Hematopoietic multipotent progenitor cell treated with erythropoietin and hydrocortisone succinate and interleukin-3 and kit ligand, for 15 days (in vitro differentiated cells): ENCODE measurements at places on chromosomes 6 and 20.

GRCh38 chr20:11432407-11432806 lies 485.3 kb upstream of the BTBD3 start:
- no peak for DNase-seq

DNA sequence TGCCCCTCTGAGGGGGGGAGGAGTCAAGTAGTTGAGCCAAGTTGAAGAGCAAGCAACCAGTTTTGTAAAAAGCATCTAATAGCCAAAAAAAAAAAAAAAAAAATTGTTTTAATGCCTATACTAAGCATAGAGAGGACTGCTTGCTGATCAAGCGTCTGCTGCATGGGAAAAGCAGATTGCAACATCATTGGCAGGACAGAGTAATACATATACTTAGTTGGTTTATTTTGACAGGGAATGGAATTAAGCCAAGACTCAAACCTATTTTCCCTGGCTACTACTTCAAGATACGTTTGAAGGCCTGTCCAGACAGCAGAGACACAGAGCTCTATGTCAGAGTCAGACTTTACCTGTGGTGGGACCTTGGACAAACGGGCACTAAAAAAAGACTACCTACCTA lies 120.5 kb downstream of the RTN4IP1 start:
- DNase-seq, result no peak

DNA sequence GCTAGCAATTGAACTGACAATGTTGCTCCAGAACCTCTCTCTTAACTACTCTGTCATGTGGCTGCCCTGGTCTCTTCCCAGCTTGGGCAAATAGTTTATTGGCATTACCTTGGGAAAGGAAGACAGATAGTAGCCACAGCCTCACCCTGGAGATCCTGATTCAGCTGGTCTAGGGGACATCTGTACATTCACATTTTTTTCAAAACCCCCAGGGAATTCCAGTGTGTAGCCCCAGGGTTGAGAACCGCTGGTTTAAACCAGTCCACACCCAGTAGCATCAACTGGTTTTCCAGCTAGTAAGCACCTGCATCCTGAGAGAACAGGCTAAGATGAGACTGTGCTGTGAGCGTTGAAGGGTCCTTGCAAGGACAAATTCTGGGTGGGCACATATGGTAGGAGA lies 9.6 kb downstream of the SCUBE3 start:
- no peak for DNase-seq

- no peak for DNase-seq
Measured at GRCh38 chr6:56289721-56290120, 42.3 kb upstream of the COL21A1 start.

DNA sequence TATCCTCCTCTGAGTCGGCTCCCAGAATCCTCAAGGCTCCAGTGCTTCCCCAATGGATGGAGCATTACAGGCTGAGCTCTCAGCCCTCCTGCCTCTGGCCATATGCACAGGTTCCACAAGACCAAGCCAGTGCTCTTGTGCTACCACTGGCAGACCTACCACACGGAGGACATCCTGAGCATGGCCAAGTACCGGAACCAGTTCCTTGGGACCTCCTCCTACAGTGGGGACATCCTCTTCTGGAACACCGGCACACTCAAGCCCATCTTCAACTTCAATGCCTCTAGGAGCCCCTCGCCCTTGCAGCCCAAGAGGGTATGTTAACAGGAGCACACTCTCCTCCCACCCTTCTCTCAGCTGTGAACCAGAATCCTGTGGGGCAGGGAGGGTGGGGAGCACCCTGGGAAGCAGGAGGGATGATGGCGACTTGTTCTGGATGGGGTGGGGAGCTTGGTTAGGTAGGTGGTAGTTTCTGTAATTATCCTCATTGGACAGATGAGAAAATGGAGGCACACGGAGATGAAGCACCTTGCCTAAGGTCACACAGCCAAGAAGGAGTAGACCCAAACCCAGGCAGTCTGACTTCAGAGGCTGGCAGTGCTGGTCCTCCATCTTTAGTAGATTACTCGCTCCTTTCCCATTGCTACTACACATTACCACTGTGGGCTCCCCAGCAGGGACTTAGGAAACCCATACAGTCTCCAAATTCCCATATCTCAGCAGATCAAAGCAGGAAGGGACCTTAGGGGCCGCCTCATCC lies 58.6 kb downstream of the EFCAB8 start:
- DNase-seq, result no peak

GRCh38 chr6:14559746-14560536 lies 442.4 kb downstream of the CD83 start:
- no peak for DNase-seq

GRCh38 chr6:118249680-118250079 lies 298.4 kb upstream of the PLN start:
- DNase-seq, result no peak

GRCh38 chr6:159945801-159946392 lies 23.0 kb upstream of the IGF2R start:
- DNase-seq, result no peak

- no peak for DNase-seq
Measured at GRCh38 chr6:43995137-43995536, 132.1 kb downstream of the MRPL14 start.
